ENCODE measurements at places on chromosomes 7 and 10.

DNA sequence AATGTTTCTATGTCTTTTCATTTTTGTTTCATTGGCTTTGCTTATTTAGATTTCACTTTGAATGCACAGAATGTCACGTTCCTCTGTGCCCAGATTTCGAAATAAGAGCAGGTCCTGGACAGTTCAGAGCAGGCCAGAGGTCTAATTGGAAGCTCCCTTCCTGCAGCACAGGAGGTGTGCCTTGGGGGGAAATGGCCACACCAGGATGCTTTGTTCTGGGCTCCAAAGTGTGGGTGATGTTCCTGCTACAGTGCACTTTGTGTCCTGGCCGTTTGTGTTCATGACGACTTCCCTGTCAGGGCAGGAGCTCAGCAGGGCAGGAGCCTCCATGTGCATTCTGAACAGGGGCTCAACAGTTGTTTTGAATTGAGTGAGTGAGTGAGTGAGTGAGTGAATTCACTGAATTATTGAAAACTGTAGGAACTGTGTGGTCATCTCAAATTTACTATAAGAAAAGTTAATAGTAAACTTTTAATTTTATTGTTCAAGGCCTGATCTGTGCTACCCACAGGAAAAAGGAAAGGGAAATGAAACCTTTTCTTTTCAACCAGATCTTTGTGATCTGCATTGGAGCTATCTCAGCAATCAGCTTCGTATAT lies 109.5 kb upstream of the GJD4 start:
- DNase-seq, result no peak

- DNase-seq, result no peak
Observed at GRCh38 chr7:94028768-94029167, 24.6 kb upstream of the BET1 start.

- DNase-seq, result no peak
Observed at GRCh38 chr10:118737603-118738302, 17.0 kb downstream of the CACUL1 start.

GRCh38 chr7:1693419-1693990 lies 23.4 kb downstream of the ELFN1 start:
- DNase-seq, result no peak

DNA sequence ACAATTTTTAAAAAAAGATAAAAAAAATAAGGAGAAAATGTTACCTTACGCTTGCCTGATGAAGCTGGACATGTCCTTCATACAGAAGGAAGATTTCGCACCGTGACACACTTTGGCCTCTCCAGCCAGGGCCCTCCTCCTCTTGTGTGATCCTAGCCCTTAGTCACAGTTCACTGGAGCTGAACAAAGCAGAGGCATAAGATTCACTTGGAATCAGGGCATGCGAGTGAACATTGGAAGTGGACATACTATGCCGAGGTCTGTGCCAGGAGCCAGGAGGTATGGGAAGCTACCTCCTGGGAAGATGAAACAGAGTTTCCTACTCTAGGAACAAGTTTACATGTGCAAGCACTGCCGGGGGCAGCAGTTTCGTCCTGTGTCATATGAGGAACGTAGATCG lies 91.5 kb downstream of the XPNPEP1 start:
- DNase-seq, result no peak

DNA sequence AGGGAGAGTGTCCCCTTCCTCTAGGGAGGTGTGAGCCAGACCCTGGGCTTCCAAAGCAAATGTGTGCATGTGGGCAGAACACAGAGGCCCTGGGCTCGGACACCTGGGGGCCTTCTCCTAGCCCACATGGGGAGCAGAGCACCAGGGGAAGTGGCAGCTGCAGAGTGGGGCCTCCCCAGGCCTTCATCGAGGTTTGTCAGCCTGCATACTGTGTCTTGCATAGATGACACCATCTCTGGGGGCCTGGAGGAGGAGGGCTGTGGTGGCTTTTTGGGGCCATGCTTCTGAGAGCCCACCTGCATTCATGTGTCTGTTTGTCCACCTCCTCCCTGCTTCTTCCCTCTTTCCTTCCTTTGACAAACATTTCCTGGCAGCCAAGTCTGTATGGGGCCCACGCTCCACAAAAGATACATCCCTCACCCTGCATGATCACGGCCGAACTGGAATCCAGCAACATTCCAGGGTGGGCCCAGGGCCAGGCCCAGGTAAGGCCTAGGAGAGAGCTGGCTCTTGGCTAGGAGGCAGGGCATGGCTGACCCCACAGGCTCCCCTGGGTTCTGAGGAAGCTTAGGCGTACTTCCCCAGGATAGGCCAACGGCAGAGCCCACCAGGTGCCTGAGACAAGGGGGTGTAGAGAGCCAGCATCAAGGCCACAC lies 79.2 kb downstream of the ZMIZ1 start:
- DNase-seq, result no peak

DNA sequence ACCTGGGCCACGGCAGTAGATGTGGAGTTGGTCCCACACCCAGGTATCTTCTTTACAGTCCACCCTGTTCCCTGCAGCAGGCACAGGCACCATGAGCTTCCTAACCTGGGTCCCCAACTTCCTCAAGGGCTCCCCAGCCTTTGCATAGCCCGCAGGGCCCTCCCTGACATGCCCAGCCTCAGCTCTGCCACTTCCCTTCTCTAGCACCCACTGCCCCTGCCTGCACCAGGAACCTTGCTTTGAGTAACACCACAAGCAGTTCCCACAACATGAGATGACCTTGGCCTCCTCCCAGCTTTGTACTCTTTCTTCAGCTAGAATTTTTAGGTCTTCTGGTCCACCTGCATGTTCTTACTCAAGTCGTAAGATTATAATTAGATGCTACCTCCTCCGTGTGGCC lies 92.2 kb upstream of the ZPBP start:
- no peak for DNase-seq

DNA sequence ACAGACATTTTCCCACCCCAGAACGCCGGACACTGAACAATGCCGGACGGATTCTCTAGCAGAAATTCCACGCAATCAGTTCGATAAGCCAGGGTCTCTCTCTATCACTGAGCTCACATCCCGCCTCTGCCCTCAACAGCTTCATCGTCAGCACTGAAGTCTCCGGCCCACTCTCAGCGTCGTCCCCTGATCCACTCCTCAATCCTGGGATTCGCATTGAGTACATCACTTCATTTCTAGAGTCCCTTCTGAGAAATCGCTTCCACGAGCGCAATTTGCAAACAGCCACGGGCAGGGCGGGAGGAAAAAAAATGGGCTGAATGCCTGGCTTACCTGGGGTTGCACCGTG lies 365 bp downstream of the YME1L1 start:
- DNase-seq, result no peak

GRCh38 chr7:30627026-30627425 lies 32.3 kb downstream of the GARS1 start:
- no peak for DNase-seq

GRCh38 chr10:126155528-126155927 lies 232.7 kb downstream of the ADAM12 start:
- no peak for DNase-seq

- no peak for DNase-seq
Observed at GRCh38 chr10:13338390-13339110, 9.5 kb downstream of the SEPHS1 start.

DNA sequence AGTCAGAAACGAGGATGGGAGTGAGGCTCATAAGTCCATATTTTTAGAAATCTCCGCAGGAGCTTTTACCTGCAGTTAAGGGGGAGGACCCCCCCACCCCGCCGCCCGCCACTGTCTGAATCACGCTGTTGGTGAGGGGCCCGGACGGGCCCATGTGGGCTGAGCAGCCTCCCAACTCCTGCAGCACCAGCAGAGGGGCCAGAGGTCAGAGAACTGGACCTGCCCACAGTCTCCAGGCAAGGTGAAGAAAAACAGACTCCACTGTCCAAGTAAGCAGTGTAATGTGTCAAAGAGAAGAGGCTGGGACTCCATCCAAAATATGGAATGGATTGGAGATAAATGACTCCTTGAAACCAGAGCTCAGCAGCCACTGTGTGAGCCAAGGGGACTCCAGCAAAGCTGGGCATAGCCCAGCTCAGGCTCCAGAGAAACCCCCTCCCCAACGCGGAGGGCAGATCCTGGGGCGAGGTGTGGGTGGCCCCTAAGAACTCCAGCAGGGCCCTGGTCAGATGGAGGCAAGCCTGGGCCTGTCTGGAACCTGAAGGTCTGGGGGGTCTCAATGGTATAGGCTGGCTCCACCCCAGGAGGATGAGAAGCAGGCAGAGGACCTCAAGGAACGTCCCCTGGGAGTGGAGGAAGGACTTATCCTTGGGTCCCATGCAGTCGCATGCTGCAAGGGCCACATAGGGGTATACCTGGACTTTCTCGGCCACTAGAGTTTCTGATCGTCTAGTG lies 128.5 kb upstream of the TNS3 start:
- DNase-seq, result no peak

- DNase-seq, result no peak
Observed at GRCh38 chr10:112379635-112380296, 5.8 kb downstream of the ACSL5 start.

GRCh38 chr10:114635101-114635500 lies 23.0 kb downstream of the ABLIM1 start:
- DNase-seq, result no peak

DNA sequence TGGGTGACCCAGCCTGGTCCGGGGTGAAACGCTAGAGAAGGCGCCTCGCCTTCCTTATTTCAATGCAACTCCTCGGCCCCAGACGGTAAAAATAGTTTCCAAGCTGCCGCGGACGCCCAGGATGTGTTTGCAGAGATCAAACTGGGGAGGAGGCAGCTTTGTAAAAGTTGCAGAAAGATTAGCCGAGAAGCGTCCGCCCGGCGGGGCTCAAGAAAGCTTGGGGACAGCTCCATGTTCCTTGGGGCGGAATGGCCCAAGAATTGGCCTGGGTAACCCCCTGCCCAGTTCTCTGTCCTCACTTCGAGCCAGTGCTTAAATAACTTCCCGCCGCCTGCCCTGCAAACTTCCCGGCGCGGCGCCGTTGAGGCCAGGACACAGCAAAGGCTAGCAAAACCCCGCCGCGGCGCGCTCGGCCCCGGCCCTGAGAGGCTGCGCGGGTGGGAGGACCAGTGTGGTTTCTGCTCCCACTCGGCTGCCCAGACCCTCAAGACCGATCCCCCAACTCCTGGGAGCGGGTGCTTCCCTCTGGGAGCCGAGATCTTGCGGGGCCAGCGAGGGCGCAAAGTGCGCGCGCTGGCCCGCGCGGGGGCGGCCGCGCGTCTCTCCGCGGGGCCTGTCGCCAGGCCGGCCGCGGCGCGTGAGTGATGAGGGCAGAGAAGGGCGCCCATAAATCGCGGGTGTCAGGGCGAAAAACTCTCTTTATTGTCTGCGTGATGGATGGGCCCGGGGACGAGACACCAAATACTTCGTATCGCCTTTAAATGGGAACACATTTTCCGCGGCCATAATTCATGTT lies 6.3 kb upstream of the ZNF503 start:
- DNase-seq, result peak; percentile 35

DNA sequence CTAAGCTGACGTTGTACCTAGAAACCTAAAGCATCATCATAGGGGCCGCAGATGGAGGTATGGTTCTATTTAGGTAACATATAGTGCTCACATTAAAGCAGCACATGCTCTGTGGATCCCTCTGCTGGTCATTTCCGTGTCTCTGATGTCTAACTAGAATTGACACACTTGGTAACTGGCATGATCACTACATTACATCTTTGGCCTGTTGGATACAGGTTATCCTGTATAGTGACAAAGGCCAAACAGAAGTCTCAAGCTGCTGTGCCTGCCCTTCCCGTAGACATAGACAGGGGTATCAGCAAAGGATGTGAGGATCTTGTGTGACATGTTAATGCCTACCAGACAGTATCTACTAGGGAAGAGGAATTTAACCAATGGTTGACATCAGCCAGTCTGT lies 51.2 kb downstream of the KIF5B start:
- peak; percentile 29 for DNase-seq

- no peak for DNase-seq
Observed at GRCh38 chr7:39504963-39505362, 61.2 kb upstream of the YAE1 start.

DNA sequence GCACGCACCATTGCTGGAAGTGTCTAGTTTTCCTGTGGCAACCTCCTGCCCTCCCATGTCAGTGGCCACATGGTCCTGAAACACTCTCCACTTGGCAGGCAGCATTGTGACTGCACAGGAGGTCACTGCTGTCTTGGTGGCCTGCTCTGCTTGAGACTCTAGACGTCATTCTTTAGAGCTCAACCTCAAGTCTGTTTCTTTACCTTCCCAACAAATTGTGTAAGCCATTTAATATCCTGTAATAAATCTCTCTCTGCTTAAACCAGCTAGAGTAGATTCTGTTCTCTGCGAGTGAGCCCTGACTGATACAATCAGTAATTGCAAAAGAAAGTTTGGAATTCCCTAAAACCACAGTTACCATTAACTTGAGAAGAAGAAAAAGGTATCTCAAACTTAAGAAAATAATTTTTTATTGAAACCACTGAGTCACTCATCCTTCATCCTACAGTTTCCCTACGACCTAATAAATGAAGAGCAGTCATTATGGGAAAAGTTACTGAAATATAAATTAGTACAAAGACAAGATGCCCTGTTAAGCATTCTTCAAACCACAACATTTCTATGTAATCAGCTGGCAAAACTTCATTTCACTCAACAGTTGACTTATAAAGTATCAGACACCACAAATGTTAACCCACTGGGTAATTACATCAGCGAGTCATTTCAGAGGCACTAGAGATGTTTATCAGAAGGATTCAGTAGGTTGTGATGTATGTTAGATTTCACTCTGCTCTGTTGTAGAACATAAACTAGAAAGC lies 18.0 kb downstream of the SLC25A13 start:
- DNase-seq, result no peak

GRCh38 chr7:338295-339061 lies 48.5 kb downstream of the FOXL3 start:
- no peak for DNase-seq

GRCh38 chr7:115099906-115100305 lies 178.0 kb downstream of the MDFIC start:
- no peak for DNase-seq

DNA sequence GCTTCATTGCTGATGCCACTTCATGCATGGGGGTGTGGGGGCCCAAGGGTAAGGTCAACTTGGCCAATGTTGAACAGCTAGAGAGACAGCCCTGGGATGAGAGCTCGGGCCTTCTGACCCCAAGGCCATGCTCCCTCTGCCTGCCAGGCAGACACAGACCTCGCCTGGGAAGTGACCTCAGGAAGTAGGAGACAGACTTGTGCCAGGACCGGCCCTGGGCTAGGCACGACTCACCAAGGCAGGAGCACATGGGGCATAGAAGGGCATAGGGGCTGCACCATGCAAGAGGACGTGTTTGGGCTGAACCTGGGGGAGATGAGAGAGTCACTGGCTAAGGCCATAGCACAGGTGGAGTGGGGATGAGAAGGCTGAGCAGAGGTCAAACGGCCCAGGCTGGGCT lies 27.1 kb downstream of the ZCCHC24 start:
- no peak for DNase-seq

- no peak for DNase-seq
Observed at GRCh38 chr7:22404421-22405023, 47.6 kb upstream of the RAPGEF5 start.
